Fibroblast of lung (primary cell): ENCODE measurements at places on chromosomes 12 and 14. TPM values are rescaled to one million over a fixed set of nuclear protein-coding genes. Genes with fewer than 3 reads are reported as not detected.

- no peaks in the 10 kb centered on the region for H3K27me3 ChIP-seq
- H3K36me3 ChIP-seq, result no peaks in the 10 kb centered on the region
- no peak overlapping the region for H3K4me3 ChIP-seq
- no peak overlapping the region for H3K27ac ChIP-seq
Observed at GRCh38 chr12:116201908-116202307, 75.6 kb downstream of the MED13L start.

- no peak overlapping the region for H3K4me3 ChIP-seq
- H3K4me1 ChIP-seq, result peaks cover 3% of the 10 kb centered on the region
- no peaks in the 10 kb centered on the region for H3K27me3 ChIP-seq
- H3K36me3 ChIP-seq, result no peaks in the 10 kb centered on the region
- no peak overlapping the region for H3K27ac ChIP-seq
Observed at GRCh38 chr12:3071107-3071506, 6.1 kb upstream of the TSPAN9 start.

GRCh38 chr14:68506645-68507419 lies 286.0 kb downstream of the ZFP36L1 start:
- no peaks in the 10 kb centered on the region for H3K36me3 ChIP-seq
- H3K4me1 ChIP-seq, result peaks cover 22% of the 10 kb centered on the region
- no peak overlapping the region for H3K4me3 ChIP-seq
- no peaks in the 10 kb centered on the region for H3K27me3 ChIP-seq

Gene TEDC1
- 0.69 and 2.1 TPM in 2 replicates for polyA plus RNA-seq

DNA sequence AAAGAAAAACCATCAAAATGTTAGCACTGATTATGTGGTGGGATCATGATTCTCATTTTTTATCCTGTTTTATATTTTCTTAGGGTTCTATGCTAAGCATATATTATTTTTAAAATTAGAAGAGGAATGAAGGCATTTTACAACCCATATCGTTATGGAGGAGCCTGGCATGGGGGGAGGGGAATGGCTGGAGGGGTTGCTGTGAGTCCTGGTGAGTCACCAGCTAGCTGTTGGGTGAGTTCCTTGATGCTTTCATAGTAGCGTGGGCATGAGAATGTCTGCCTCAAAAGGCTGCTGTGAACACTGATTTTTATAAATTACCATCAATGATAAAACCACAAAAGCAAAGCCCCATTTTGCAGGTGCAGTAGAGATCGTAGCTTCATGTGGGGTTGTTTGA lies 46.9 kb downstream of the C14orf132 start:
- peaks cover 2% of the 10 kb centered on the region for H3K4me1 ChIP-seq
- H3K27me3 ChIP-seq, result no peaks in the 10 kb centered on the region
- DNase-seq, result peak; percentile 91
- peaks cover 4% of the 10 kb centered on the region for H3K36me3 ChIP-seq
- no peak overlapping the region for H3K27ac ChIP-seq

GRCh38 chr12:26233631-26234030 lies 38.3 kb downstream of the SSPN start:
- no peaks in the 10 kb centered on the region for H3K4me1 ChIP-seq
- no peak overlapping the region for H3K4me3 ChIP-seq
- H3K27ac ChIP-seq, result no peak overlapping the region
- H3K27me3 ChIP-seq, result no peaks in the 10 kb centered on the region
- peak; percentile 70 for DNase-seq

DNA sequence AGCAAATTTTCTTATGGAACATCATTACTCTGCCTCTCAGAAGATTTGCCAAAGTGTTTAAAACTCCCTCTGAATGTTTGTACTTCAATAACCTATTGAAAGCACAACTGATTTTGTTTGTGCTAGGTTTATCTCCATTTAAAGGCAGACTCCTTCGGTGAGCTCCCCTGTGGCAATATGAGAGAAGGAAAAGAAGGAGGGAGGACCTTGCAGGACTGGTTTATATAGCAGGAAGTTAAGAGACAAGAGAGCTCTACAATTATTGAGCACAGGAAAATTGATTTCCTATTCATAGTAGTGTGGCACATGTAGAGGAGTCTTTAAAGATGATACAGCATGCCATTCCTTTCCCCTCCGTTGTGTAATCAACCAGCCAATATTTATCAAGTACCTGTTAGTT lies 75.5 kb downstream of the PDE3A start:
- no peak overlapping the region for H3K4me3 ChIP-seq
- H3K4me1 ChIP-seq, result peaks cover 2% of the 10 kb centered on the region
- no peak for DNase-seq
- no peak overlapping the region for H3K27ac ChIP-seq
- no peaks in the 10 kb centered on the region for H3K27me3 ChIP-seq

DNA sequence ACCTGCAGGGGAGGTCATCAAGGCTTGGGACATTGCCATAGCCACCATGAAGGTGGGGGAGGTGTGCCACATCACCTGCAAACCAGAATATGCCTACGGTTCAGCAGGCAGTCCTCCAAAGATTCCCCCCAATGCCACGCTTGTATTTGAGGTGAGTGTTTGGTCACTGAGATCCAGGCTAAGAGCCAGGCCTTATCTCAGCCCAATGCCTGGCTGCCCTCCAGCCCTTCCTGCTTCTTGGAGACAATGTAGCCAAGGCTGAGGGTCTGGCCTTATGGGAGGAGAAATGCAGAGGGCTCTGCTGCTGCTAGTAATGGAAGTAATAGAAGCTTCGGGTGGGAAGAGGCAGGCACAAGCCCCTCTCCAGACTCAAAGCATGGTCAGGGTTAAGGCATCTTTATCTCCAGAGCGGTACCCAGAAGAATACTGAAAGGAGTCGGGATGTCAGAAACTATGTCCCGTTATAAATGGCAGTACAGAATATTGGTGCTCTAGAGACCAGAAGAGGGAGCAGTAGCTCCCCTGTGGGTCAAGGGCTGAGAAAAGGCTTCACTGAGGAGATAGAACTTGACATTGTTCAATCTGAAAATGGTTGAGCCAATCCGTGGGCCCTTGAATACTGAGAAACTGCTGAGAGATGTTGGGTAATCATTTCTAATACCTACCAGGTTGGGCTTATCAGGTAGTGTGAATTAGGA lies 3.1 kb downstream of the FKBP4 start:
- no peaks in the 10 kb centered on the region for H3K27me3 ChIP-seq
- DNase-seq, result peak; percentile 23
- H3K4me1 ChIP-seq, result peaks cover 2% of the 10 kb centered on the region
- peaks cover 27% of the 10 kb centered on the region for H3K36me3 ChIP-seq
- no peak overlapping the region for H3K4me3 ChIP-seq

Gene LRP1-AS
- not detected in 2 replicates for polyA plus RNA-seq

Gene STXBP6
- polyA plus RNA-seq, result 17.8 and 39.0 TPM in 2 replicates

DNA sequence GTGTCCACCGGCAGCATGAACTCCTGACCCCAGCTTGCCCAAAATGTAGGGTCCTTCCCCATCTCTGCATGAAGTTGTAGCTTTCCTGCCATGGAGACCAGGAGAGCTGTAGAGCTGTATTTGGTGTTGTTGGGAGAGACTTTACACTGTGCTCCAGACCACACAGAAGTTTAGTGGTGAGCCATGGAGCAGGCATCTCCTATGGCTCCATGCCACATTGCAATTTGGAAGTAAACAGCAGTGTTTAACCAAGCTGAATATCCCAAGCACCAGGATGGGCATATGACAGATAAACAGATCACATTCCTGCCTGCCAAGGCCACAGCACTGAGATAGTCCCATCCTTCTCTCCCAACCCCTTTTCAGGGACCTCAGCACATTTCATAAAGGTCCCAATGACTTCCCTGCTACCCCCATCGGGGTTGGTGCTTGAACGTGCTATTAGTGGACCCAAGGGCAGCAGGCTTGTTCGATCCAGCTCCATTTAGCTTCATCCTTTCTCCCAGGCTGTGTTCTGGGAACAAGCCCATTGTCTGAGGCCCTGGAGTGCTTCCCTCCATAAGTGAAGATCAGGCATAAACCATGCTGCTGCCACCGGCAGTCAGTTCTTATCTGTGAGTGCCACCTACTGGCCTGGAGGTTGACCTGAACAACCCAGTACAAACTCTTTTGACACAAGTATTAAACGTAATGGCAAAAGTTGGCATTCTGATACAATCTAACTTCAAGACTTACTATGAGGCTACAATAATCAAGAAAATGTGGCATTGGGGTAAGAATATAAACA lies 172.3 kb upstream of the ATXN7L3B start:
- peak; percentile 51 for DNase-seq
- H3K27ac ChIP-seq, result no peak overlapping the region
- H3K4me1 ChIP-seq, result no peaks in the 10 kb centered on the region

DNA sequence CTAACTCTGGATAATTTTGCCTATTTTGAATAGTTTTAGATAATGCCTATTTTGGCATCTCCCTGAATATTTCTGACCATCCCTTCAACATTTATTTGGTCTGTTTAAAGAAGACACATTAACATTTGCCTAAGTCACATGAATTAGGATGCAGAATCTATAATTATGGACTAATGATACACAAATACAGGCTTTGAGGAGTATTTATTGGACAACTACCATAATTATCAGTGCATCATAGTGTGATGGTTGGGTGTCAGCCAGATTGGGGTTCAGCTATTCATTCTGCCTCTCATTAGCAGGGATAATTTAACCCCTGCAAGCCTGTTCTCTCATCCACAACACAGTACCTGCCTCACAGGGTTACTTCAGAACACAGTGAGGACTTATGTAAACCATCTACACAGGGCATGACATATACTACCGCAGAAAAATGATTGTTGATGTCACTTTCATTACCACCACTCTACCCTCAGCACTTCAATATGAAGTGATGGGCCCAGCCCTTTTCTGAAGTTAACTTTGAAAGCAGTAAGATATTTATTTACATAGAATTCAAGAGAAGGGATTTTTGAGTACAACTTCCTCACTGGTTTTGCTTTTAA lies 14.4 kb downstream of the PRKCH start:
- no peaks in the 10 kb centered on the region for H3K4me1 ChIP-seq
- no peak overlapping the region for H3K4me3 ChIP-seq
- H3K27me3 ChIP-seq, result peaks cover 6% of the 10 kb centered on the region
- H3K36me3 ChIP-seq, result no peaks in the 10 kb centered on the region

DNA sequence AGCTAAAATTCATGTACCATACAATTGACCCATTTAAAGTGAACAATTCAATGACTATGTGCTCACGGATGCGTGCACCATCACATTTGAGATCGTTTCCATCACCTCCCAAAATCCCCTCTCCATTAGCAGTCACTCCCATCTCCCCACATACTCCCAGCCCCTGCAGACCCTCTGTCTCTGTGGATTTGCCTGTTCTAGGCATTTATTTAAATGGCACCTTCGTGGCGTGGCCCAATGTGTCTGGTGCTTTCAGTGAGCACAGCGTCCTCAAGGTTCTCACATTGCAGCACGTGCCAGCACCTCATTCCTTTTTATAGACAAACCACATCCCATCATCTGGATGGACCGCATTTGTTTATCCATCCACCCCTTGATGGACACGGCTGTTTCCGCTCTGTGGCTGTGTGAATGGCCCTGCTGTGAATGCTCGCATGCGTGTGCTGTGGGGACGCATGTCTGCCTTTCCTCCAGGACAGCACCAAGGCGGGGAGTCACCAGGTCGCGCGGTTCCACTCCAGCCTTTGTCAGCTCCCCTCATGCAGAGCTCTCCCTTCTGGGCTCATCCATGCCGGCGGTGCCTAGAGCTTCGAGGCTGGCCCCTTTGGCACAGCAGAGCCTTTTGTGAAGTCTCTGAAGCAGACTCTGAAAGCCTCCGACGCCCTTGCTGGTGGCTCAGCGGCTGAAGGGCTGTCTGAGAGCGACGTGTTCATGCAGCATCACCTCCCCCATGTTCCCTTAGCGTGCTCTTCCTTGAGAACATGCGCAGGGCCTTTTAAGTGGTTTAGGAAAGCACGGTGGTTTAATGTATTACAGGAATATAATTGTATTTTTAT lies 184.4 kb downstream of the KIF26A start:
- H3K36me3 ChIP-seq, result no peaks in the 10 kb centered on the region
- H3K4me3 ChIP-seq, result no peak overlapping the region
- H3K27me3 ChIP-seq, result no peaks in the 10 kb centered on the region
- no peak overlapping the region for H3K27ac ChIP-seq
- H3K4me1 ChIP-seq, result no peaks in the 10 kb centered on the region
- no peak for DNase-seq

- no peaks in the 10 kb centered on the region for H3K27me3 ChIP-seq
- no peaks in the 10 kb centered on the region for H3K36me3 ChIP-seq
- no peak overlapping the region for H3K4me3 ChIP-seq
- DNase-seq, result peak; percentile 89
- H3K4me1 ChIP-seq, result peaks cover 12% of the 10 kb centered on the region
Observed at GRCh38 chr12:65568517-65568916, 255.8 kb upstream of the HMGA2 start.

Gene CORO1C
- polyA plus RNA-seq, result 542 and 773 TPM in 2 replicates

Gene PAX9
- polyA plus RNA-seq, result 0.03 TPM in 1 of 2 replicates, not detected in the other

Gene INSM2
- polyA plus RNA-seq, result not detected in 2 replicates

GRCh38 chr14:55201219-55202101 lies 10.1 kb upstream of the DLGAP5 start:
- H3K4me3 ChIP-seq, result no peak overlapping the region
- H3K36me3 ChIP-seq, result no peaks in the 10 kb centered on the region
- no peaks in the 10 kb centered on the region for H3K27me3 ChIP-seq

DNA sequence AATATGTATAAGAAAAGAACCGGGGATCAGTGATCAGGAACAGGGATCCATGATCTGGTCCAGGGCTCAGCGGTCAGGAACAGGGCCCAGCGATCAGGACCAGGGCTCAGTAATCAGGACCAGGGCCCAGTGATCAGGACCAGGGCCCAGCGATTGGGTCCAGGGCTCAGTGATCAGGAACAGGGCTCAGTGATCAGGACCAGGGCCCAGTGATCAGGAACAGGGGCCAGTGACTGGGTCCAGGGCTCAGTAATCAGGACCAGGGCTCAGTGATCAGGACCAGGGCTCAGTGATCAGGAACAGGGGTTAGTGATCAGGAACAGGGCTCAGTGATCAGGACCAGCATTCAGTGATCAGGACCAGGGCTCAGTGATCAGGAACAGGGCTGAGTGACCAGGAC lies 56.3 kb downstream of the TMEM121 start:
- H3K4me1 ChIP-seq, result no peaks in the 10 kb centered on the region
- no peak overlapping the region for H3K27ac ChIP-seq
- no peak overlapping the region for H3K4me3 ChIP-seq
- H3K27me3 ChIP-seq, result no peaks in the 10 kb centered on the region

Gene SLCO1B3
- polyA plus RNA-seq, result not detected in 2 replicates

GRCh38 chr12:19151298-19151697 lies 21.8 kb downstream of the PLEKHA5 start:
- no peaks in the 10 kb centered on the region for H3K4me1 ChIP-seq
- no peaks in the 10 kb centered on the region for H3K36me3 ChIP-seq
- no peaks in the 10 kb centered on the region for H3K27me3 ChIP-seq
- DNase-seq, result no peak
- no peak overlapping the region for H3K27ac ChIP-seq

Gene TC2N
- polyA plus RNA-seq, result 0.09 and 0.19 TPM in 2 replicates

GRCh38 chr14:51682411-51682810 lies 30.7 kb downstream of the FRMD6 start:
- peak; percentile 51 for DNase-seq
- no peaks in the 10 kb centered on the region for H3K36me3 ChIP-seq
- peaks cover 11% of the 10 kb centered on the region for H3K4me1 ChIP-seq
- H3K27ac ChIP-seq, result peak overlapping the region; percentile 6
- no peak overlapping the region for H3K4me3 ChIP-seq
- no peaks in the 10 kb centered on the region for H3K27me3 ChIP-seq

Gene JPH4
- not detected in 2 replicates for polyA plus RNA-seq

DNA sequence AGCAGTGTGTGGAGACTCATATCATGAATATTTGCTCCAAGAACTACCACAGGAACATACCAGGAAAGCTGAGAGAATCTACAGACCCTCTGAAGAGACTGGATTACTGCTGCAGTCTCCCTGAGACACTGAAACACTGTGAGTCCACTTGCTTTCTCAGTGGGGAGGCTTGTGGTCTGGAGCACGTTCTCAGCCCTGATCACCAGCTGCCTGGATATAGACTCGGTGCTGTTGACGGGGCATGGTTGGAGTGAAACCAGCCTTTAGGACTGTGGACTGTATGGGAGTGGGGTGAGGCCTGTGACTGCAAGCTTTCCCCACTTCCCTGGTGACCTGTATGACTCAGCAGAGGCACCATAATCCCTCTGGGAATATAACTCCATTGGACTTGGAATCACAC lies 525.8 kb upstream of the FBXO33 start:
- H3K27me3 ChIP-seq, result no peaks in the 10 kb centered on the region
- H3K4me1 ChIP-seq, result no peaks in the 10 kb centered on the region
- no peaks in the 10 kb centered on the region for H3K36me3 ChIP-seq
